ENCODE measurements at places on chromosomes 11 and 22.

DNA sequence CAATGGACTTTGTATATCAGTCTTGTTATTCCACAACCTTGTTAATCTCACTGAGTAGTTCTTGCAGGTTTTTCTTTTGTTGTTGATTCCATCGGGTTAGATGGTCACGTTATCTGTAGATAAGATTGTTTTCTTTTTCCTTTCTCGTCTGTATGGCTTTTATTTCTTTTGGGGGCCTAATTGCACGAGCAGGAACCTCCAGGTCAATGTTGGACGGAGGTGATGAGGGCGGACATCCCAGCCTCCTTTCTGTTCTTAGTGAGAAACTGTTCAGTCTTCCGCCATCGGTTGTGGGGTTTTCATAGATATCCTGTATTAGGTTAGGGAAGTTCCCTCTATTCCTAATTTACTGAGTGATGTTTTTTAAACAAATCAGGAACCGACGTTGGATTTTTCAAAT is 4.8 kb upstream of the PRR33 start:
- DNase-seq, result no peak

DNA sequence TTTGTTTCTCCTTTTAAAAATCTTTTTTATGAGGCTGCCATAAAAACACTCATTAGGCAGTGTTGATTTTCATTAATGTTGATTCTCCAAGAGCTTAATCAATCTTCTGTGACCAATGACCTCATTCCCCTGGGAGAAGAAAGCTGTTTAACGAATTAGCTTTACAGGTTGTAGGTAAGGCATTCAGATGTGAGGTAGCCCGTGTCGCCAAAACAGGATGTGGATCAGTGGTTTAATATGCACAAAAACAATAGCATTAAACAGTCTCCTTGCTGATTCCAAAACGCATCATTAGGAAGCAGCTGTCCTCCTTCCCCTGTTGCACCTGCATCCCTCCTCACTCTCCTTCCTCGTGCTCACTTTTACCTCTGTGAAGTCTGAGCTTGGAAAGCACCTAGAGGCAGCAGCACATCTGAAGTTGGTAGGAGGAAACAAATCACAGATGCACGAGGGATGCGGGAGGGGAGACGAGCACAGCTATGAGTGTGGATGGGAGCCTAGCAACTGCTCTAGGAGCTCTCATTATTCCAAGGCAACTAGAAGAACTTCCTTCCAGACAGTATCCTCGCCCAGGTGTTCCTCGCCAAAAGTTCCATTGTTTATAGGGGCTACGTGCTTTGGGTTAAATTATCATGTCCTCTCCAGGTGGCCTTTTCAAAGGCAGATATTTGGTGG is 179.4 kb upstream of the SNX19 start:
- DNase-seq, result no peak

DNA sequence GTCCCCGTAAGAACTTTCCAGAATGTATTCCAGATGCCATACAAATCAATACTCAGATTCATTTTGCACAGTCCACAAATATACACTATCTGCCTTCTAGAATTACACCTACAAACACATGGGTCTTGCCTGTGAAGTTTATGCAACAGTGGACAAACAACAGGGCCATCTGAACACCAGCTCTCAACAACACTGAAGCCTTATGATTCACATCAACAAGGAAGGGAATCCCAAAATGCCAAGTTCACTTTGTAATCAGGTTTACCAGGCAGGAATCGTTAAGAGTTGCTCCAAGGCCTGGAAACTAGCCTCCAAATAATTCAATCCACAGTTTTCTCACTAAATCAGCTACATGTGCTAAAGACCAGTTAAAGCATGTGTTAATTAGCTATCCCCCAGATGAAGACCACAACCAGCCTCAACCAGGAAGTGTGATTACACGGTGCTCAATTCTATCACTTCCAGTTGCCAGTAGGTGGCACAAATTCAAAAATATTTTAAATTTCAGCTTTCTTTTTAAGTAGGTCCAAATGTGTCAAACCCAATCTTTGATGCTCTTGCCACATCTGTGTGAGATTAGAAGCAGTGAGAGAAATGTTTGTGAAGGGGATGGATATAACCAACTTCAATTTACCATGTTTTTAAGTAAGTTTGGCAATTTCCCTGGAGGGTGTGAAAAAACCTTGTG is 139.1 kb upstream of the BDNF start:
- no peak for DNase-seq

- DNase-seq, result no peak
Measured at GRCh38 chr11:120208777-120209176, 2.1 kb upstream of the OAF start.

GRCh38 chr22:29581799-29582198 is 886 bp upstream of the NIPSNAP1 start:
- no peak for DNase-seq

DNA sequence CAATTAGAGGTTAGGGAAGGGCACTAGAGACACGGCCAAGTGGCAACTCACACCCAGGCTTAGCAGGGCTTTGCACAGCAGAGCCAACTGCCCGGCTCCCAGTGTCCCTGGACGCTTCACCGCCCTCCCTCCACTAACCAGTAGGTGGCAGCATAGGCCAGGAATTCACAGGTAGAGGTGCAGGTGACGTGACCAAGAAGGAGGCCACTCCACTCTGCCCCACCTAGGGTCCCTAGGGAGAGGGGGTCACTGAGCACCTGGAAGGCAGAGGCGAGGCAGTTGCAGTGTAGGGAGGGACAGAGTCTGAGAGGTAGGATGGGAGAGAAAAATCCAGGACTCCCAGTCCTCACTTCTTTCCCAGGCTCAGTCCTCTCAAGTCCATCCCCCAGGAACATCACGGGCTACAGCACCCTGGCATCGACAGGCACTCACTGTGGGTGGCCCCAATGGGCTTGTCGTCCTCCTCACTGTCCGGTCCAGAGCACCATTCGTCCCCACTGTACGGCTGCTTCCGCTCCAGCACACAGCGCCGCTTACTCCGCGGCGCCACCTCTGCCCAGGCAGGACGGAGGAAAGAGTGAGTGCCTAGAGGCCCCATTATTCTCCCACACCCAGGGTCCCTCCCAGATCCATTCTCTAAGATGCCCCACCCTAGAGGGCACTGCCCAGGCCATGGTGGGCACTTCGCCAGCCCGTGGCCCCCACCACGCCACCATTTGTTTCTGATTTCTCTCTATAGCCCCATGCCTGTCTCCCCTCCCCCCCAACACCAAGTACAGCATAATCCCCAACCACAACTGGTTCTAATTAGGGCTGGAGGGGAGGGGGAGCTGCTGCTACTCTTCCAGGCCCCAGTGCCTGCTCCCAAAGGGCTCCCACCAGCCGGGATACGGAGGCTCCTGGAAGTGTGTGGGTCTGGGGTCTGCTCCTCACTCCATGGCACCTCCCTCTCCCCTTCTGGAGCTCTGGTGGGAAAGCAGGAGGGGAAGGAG is 18.4 kb downstream of the BCL9L start:
- peak; percentile 79 for DNase-seq

GRCh38 chr11:133515107-133515506 is 17.2 kb downstream of the OPCML start:
- no peak for DNase-seq

- DNase-seq, result no peak
Measured at GRCh38 chr22:24187731-24188644, 6.7 kb downstream of the SUSD2 start.

DNA sequence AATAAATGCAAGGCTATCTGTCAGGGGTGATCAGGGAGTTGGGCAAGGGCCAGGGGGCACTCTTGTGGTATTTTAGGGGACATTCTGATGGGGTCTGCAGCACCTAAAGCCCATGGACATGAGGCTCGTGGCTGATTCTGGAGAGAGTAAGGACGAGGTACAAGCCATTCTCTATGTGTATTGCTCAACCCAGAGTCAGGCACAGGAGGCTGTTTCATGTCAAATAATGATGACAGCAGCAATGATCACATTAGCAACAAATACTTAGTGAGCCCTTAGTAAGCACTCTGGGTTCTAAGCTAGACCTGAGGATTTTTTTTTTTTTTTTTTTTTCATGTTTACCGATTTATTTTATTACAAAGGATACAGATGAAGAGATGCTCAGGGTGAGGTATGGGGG is 83.5 kb upstream of the THY1 start:
- no peak for DNase-seq

DNA sequence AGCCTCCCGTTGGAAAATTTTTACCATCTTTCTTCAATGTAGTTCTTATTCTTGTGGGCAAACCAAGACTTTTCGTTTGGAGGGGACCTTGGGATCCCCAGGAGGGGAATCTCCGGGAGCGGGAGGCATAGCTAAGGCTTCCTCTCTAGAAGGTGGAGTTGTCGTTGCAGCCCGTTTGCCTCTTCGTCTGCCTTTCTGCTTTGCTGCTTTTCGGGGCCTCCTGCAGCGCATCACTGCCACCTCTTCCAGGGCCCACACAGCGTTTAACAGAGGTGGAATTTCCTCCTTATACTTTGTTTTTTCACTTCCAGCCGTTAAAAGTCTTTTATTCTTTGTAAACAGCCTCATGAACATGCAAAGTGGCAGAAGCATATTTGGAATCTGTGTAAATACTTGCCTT is 3.5 kb upstream of the IFITM3 start:
- no peak for DNase-seq

DNA sequence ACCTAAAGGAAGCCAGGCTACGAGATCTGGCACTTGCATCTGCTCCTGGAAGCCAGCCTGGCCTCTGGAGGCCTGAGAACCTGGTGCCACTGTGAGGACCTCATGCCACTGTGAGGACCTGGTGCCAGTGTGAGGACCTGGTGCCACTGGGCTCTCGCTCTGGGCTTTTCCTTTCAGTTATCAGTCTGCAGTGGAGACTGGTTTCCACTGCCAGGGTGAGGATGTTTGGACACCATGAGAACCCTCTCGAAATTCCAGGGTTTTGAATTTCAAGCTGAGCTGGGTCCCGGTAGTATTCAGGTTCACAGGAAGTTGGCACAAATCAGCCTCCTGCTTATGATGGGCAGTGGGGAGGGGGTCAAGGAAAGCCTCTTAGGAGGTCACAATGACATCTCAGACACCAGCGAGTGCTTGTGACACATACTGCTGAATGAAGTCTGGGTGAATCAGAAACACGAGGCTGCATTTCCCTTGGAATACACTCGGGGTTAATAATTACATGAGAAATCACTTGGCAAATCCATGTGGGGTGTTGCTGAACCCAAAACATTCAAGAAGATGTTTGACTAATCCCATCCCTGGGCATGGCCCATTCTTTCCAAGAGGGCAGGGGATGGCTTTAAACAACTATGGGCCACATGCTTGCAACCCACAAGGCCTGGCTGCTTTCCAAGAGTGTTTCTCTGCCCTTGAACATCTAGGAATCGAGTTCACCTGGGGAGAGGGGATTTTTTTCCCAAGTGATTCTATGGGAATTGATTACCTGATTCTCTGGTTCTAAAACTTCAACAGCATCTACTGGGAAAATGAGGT is 60.2 kb downstream of the LINC01488 start:
- no peak for DNase-seq

- DNase-seq, result peak; percentile 87
Measured at GRCh38 chr22:30423959-30424533, 1.5 kb upstream of the MTFP1 start.

DNA sequence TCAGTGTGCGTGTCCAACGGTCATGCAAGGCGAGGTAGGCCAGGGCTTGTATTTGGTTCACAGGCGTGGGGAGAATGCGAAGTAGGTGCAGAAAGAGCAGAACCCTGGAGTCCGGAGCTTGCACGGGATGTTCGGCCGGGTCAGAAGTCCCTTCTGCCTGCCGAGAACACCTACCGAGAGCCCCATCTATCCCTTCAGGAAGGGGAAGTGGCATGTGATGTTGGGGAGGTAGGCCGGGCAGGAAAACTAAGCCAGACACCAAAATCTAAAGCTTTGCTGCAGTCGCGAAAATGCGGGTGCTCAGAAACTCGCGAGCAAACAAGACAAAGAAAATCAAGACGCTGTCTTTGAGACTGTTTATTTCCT is 435 bp upstream of the TAF6L start:
- no peak for DNase-seq

DNA sequence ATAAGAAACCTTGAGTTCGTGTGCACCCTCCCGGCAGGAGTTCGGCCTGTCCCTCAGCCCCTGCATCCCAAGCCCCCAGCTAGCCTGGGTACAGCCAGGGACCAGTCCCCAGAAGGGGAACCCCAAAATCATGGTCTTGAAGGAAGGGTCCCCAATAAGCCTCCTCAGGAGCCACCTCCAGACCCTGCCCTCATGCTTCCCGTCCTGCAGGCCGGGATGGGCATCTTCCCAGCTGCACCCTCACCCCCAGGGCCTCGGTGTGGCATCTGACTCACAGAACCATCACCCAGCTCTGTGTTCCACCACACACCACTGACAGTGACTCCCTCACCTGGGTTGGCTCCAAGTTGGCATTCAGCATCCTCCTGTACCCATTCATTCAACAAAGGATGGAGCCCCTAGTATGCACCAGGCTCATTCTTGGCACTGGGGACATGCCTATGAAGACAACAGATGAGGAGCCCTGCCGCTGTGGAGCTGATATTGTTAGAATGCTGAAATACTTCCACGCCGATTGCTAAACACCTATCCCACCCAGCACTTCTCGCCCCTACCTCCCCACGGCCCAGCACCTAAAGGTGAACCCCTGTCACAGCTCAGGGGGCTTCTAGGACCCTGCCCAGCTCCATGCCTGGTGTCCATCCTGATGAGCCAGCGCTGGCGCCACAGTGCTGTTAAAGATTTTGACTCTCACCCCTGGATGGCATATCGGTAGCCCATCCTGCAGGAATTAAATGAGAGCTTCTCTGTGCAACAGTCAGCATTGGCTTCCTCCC is 77.8 kb downstream of the BUD13 start:
- no peak for DNase-seq

DNA sequence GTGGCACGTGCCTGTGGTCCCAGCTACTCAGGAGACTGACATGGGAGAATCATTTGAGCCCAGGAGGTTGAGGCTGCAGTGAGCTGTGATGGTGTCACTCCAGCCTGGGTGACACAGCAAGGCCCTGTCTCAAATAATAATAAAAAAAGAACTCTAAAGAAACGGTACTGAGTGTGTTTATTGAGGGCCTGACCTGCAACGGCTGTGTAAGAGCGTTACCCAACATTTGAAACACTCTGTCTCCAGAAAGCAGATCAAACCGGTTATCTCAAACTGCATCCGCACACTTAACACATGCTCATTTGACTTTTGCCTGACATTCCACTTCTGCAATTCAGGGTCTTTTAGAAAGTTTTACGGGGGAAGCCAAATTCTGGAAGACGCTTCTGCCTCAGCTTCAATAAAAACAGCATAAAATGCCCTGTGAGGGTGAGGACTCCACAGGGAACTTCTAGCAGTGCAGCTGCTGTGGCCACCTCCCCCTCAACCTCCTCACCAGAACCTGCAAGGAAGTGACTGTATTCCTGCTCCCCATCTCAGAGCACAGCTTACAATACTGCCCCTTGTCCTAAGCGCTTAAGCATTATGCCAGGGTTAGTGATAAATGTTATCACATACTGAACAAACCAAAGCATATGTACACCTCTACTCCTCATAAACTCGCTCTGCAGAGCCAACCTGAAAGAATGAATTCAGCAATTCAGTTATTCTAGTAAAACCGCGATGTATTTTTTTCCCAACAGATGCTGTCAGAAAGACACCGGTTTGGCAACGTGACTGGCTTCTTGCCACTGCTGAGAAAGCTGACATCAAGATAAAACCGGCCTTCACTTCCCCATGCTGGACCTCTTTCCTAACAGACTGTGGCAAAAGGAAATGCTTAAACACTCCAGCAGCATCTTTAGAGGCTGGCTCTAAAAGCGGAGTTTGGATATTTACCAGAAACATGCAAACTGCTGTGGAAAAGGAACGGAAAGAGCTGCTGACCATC is 52.2 kb downstream of the PRDM10 start:
- DNase-seq, result no peak
